Head of caudate nucleus (tissue), 42 donors: ENCODE measurements at places on chromosomes 4 and X.

DNA sequence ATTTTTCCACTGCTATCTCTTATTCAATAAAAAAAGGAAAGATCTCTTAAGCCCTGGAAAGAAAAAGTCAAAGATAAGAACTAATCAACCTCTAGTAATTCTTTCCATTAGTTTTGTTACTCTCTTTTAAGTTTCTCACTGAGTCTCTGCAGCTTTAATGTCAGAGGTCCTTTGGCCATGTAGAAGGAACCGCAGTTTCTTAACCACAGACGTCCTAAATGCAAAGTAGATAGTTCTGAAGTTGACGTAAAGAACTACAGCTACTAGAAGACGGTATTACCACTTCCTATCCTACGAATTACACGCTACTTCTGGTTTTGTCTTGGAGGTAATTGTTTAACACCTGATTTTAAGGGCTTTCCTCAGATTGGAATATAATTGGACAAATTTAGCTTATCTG lies 325.9 kb downstream of the ANKRD50 start:
- DNase-seq, result no peak

DNA sequence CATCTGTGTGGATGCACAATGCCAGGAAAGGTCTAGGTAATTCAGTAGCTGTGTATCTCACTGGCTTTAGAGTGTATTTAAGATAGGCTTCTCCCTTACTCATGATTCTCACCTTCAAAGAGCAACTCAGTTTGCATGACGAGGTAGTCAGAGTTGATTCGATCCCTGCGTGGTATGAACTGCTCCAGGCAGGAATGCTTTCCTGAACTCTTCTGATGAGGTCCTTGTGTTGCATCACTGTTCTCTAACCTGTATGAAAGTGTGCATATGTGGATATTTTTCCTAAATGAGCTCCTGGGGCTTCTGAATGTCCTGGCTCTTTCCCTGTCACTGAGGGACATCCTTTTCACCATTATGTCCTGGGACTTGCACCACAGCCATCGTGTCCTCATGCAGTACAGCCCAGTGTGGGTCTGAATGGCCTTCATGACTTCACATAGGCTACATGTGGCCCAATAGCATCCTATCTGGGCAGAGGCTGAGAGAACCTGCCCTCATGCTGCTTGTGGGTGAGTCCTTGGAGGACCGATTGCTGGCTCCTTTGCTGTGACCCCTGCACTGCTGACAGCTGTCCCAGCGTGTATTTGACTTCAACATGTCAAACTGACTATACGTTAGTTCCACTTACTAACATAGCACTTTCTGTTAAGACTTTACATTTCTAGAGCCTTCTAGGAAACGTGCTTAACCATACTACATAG lies 65.3 kb upstream of the WDR1 start:
- DNase-seq, result no peak

DNA sequence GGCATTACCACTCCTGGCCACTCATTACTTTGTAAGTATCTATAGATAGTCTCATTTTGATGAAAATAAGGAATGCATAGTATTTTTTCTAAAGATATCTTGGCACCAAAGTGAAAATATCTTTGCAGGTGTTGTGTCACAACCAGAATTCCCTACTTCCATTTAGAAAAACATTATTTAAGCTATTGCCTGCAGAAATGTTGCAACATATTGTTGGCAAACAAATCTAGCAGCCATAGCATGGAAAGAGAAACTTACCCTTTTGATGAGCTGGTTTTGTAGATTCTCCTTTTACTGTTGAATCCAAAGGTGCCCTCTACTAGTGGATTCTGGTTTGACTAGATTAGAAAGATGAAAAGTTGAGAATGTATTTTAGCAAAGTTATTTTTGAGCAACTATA lies 138.8 kb downstream of the AREG start:
- DNase-seq, result no peak

DNA sequence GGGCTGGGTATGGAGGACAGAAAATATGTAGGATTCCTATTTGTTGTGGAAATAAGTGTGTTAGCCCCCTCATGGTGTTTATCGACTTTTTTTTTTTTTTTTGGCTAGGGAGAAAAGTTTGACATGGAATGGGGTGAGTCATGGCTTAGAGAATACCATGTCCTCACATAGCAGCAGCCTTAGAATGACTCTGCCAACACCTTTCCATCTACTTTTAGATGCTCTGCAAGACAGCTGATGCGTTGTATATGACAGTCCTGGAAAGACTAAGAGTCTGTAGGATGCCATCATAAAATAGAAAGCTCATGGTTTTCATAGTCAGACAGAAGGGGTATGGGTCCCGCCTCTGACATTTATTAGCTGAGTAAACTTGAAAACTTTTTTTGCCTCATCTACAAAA lies 37.7 kb downstream of the MTTP start:
- no peak for DNase-seq

GRCh38 chr4:30728311-30728710 lies 8.1 kb downstream of the PCDH7 start:
- no peak for DNase-seq

DNA sequence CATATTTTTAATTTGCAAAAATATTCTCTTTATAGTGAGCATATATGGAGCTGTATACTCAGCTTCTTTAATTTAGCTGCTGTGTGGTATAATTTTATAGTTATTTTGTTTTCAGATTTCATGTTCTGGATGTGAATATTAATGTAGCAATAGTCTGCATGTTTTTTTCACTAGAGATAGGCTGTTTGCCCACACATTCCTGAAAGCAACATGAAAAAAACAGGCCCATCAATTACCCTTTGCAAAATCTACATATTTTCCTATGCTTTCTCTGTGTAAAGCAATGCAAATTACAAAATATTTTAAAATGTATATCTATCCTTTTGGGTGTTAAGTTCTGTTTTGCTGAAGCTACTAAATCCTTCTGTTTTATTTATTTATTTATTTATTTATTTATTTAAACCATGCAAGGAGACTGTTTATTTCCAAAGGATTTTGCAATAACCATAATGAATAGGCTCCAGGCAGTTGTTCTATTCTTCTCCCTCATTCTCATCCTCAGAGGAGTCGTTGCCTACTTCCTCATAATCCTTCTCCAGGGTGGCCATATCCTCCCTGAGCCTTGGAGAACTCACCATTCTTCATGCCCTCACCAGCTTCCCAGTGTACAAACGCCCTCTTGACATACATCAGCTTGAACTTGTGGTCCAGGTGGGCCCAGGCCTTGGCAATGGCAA lies 277.1 kb downstream of the ANKRD50 start:
- no peak for DNase-seq

DNA sequence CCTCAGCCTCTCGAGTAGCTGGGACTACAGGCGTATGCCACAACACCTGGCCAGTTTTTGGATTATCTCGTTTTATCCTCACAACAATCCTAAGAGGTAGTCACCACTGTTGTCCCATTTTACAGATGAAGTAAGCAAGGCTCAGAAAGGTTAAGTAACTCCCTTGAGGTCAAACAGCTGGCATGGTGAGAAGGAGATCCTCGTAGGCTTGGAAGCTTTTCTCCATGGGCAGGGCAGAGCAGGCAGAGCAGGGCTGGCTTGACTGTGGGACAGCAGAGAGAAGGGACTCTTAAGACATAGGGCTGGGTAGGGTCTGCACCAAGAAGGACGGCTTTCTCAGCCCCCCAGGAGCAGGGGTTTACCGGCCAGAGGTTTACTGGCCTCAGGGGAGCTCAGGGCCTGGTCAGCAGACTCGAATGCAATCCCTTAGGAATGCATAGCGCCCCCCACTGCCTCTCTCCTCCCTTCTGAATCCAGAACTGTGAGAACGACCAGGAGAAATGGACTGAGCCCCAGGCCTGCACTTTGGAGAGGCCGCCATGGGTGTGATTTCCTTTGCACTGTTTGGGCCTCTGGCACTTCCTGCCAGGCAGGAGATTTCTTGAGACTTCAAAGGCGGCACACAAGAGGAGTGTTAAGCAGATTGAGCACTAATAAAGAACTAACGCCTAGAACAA lies 14.0 kb upstream of the CDKN2AIP start:
- DNase-seq, result no peak

DNA sequence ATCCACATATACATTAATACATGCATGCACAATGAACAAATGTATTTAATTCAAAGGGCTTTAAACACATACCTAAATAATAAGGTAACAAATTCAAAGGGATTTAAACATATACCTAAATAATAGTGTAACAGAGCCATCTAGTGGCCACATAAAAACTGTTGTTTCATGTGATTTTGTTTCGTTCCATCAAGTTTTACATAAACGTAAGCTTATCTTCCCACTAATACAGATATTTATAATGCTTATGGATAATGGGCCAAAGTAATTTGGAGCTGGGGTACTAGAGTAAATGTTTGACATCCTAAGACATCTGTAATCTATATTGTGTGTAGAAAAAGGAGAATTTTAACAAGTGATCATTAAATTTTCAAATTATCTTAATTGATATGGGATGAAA lies 82.3 kb downstream of the PRSS12 start:
- DNase-seq, result no peak

- no peak for DNase-seq
Observed at GRCh38 chrX:11399489-11400094, 106.4 kb downstream of the AMELX start.

DNA sequence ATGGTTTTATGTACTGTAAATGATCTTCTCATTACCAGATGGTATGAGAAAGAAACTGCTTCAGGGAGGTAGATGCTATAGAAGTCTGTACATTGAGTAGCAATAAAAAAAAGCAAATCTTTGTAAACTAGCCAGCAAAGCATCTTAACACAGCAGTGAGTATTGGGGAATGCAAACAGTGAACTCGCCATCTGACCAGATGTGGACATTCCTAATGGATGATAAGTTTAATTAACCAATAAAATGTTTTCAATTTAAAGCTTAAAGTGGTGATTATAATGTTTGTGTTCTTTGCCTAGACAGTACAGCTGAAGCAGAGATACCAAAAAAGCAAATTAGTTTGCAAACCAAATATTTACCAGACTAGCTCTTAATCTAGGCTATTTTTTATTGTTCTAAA lies 1144.2 kb downstream of the FAT4 start:
- DNase-seq, result no peak

DNA sequence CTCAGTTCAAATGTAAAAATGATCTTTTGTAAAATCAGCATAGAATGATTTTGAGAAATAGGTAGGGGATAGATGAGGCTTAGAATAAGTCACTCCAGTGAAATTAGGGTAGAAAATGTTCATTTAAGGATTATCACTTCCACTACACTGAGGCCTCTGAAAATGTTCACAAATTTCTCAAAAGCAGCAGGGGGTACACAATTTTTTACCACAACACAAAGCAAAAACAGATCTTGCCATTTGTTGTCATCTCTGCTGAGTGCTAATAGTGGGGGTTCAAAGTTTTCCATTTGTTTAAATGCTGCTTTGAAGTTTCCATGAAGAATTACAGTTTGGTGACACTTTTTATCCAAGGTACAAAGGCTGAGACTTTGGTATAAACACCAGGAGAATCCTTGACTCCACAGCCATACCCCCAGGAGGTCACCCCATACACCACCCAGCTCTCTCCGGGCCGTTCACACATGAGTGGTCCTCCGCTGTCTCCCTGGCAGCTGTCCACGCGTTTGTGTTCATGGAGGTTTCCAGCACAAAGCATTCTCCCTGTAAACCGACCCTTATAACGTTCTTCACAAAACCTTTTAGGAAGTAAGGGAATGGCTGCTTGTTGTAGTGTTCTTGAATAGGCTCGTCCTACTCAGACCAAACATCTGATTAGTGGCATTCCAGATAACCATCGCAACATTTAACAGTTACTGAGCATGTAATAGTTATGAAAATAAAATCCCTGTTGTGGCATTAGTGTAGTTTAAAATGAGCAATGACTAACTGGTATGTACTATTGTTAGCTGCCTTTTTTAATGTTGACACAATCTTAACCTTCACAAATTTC lies 71.0 kb downstream of the PRSS12 start:
- DNase-seq, result no peak

DNA sequence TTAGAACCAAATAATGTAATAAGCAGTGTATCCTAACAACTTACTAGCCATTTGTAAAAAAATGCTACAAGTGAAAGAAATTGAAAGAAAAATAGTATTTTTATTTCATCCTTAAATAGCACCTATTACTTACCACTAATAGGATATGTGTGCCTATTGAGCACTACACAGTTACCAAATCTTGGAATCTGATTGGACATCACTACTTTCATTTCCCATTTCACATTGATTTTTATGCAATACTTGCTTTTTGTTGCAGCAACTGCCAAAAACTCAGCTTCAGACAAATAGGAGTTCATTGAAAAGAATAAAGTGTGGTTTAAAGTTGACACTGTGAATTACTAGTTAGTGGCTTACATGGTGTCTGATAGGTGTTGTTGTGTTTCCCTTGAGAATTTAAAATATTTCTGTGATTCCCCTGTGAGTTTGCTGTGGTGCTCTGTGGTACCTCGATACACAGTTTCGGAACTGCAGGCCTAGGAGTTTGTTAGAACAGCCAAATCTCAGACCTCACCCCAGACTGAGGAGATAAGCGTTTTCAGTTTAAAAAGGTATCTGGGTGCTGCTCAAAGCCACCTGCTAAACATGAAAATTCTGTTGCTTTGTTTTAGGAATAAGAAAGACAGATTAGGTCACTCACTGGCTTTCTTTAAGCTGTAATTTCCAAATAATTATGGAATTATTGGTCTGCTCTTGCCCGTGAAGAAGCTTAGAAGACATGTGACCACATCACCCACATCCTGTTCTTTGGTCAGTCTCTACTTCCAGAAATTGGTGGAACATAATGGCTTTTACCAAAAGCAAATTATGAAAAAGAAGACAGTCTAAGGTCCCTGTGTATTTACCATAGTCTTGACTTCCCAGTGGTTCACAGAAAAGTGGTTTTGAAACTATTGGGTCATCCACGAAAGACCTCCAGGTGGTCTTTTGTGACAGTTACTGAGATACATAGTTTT lies 97.8 kb downstream of the SYTL5 start:
- DNase-seq, result no peak

DNA sequence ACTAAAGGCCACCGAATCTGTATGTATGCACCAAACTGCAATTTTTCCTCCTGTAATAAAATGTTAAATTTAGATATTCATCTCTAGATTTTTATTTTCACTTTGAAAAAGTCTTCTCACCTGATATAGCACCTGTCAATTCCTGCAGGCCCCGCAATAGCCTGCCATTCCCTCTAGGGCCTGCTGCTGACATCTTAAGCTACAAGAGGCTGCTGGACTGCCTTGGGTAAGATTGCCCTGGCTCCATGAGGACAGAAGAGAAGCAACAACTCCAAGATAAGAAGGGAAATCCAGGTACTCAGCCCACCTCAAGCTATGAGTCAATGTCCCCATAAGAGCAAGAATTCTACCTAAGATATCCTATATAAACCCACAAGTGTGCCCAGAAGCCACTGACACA lies 230.2 kb upstream of the AGTR2 start:
- no peak for DNase-seq

GRCh38 chr4:75561789-75562188 lies 5.9 kb downstream of the ODAPH start:
- DNase-seq, result no peak

- peak; percentile 87 for DNase-seq
Observed at GRCh38 chr4:102344954-102345794, at the start of gene SLC39A8. TSS of gene SLC39A8 (minus strand) at chr4:102345482. CDS start at chr4:102344662, 820 bp downstream.

GRCh38 chrX:2710041-2710840 lies 19.1 kb downstream of the CD99 start:
- no peak for DNase-seq

- peak; percentile 18 for DNase-seq
Observed at GRCh38 chrX:143536176-143536575, 18.9 kb upstream of the SPANXN3 start.
